ENCODE measurements at places on chromosomes 5 and 9.

DNA sequence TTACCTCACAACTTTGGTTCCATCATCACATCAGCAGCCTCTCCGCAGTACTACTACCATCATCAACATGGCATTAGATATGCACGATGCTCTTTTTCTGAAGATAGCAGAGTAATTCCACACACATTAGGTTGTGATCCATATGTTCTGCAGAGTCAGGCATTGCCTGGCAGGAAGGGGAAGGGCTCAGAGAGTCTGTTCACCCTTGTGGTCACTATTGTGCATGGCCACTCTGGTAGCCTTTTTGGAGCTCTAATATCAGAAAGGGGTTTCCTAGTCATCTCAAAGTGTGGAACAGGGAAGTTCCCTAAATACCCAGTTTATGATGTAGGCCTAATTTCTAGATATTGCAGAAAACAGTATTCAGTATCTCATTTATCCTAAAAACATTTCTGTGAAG lies 373.6 kb downstream of the BNC2 start:
- DNase-seq, result no peak

DNA sequence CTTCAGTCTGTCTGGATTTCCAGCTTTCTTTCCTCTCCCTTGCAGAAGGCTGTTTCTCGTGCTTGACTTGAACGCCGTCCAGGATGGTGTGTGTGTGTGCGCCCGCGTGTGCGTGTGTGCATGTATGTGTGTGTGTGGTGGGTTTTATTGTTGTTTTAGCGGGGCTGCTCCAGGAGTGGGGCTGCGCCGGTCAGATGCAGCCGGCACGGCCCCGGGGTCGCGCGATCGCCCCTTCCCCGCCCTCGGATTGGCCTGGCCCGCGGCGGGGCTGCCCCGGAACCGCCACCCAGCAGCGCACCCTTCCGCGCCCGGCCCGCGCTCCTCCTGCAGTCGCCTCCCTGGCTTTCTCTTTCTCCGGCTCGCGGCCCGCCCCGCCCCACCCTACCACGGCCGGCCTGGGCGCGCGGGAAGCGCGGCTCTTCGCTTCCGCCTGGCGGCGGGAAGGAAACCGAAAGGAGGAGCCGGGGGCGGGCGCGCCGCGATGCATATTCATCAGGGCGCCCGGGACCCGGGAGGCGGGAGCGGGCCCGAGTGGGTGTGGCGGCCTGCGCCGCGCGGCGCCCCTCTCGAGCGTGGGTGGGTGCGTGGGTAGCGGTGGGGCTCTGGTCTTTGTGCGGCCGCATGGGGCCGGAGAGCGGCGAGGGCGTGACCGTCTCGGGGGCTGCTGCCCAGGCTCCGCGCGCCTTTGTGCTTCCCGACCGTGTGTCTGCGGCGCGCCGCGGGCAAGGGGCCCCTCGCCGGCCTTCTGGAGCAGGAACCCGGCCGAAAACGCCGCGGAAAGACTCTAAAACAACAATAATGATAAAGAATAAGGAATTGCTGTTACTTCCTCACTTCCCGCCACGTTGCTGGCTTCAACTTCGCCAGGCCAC lies 8.5 kb upstream of the NFIB start:
- DNase-seq, result peak; percentile 93

GRCh38 chr9:111798786-111799185 lies 4.0 kb upstream of the SHOC1 start:
- no peak for DNase-seq

GRCh38 chr5:138605254-138605972 lies 30.2 kb upstream of the HSPA9 start:
- no peak for DNase-seq

DNA sequence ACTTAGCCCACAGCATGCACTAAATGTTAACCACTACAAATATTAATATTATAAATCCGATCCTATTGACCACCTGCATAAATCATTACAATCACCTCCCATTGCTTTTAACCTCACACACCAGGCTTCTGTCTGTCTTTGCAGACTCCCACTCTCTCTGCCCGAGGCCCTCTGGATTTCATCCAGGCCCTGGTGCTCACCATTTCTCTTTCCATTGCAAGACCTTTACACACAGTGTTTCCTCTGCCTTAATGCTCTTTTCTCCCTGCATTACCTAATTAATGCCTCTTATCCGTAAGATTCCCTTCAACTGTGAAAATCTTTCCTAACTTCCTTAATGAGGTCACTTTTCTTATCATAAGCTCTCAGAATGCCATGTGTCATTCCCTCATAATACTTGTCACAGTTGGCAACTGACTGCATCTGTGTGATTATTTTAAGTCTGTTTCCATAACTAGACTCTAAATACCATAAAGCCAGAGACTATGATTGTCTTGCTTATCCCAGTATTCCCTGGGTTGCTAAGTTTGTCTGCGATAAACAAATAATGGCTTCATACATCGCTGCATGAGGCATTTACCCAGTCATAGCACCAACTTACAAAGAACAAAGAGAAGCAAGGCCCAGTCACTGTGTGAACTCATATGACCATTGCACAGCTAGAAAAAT lies 155.1 kb downstream of the CCDC192 start:
- no peak for DNase-seq

- no peak for DNase-seq
These were observed at the start of gene EIF4EBP3 for GRCh38 chr5:140547508-140548299. Gene EIF4EBP3 (plus strand): TSS chr5:140547662. CDS start chr5:140547738, 76 bp downstream.

- DNase-seq, result no peak
These were observed 17.0 kb downstream of the LHX3 start for GRCh38 chr9:136187683-136188586.

DNA sequence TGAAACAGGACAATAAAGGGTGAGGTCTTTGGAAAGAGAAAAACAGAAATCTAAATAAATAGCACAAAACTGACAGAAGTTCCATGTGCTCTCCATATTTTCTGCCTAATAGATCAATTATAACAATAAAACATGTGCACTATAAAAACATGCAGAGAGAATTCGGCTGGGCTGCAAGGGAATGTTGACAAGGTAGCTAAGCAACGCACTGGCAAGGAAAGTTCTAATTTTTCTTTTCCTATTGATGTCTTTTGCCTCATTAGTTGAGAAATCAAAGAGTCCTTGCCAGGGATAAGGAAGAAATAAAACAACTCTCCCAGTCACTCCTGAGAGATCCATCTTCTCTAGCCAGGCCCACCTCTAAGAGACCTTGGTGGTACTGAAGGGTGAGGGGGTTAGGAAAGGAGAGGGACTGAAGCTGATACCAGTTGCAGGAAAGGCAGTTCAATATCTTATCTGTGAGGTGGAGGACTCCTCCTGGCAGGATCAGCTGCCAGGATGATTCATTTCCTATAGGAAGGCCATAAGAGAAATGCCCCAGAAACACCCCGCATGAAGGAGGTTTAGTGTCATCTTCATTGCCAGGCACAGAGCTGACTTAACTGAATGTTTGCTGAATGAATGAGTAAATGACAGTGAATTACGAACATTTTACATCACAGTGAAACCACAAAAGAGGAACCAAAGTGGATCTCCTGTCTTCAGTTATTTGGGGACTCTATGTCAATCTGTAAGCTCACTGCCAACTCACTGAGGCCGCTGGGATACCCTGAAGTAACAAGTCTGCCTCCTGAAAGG lies 63.7 kb upstream of the IFNK start:
- no peak for DNase-seq

DNA sequence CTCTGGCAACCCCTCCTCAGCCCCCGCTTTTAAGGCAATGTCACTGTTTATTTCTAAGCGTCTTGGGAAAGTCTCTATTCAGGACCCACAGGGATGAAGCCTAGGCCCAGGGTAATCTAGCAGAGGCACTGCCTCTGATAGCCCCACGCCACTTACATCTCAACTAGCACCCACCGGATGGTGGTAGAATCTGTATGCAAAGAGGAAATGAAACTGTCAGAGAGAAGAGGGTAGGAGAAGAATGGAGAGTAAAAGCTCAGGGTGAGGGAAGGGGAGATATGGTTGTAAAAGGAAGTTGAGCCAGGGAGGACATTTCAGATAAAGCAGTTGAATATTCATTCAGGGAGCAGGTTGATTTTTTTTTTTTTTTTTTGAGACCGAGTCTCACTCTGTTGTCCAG lies 3.0 kb downstream of the FRRS1L start:
- no peak for DNase-seq

- no peak for DNase-seq
These were observed 7.1 kb downstream of the NFX1 start for GRCh38 chr9:33297432-33297831.

- DNase-seq, result no peak
These were observed 303.4 kb downstream of the ISL1 start for GRCh38 chr5:51686622-51687021.

DNA sequence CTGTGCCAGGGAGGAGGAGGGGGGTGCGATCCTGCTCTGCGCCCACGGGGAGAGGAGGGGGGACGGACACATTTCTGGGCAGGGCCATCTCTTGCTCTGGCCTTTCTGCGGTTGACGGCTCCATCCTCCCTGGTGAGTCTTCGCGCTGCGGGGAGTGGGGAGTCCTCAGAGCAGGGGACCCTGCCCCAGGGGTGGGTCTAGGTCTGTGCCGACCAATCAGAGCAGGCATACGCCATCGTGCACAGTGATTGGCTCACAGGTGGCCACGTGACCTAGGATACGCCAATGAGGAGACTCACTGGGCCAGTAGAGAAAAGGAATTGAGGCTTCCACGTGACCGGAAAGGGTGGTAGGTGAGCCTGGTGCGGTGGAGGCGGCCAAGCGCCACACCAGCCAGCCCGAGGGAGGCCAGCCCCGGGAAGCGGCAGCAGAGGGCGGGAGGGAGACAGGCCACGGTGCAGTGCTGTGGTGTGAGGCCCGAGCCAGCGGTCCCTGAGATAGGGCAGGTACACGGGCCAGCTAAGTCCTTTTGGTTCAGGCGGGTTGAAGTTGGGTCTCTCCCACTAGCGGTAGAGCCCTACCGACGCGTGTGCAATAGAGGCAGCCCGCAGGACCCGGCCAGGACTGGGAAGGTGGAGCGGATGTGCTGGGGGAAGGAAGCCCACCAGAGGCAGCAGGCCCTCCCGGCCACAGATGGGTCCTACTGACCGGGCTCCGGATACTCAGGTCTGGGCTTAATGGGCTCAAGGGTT lies 65.2 kb upstream of the RNF130 start:
- peak; percentile 91 for DNase-seq

DNA sequence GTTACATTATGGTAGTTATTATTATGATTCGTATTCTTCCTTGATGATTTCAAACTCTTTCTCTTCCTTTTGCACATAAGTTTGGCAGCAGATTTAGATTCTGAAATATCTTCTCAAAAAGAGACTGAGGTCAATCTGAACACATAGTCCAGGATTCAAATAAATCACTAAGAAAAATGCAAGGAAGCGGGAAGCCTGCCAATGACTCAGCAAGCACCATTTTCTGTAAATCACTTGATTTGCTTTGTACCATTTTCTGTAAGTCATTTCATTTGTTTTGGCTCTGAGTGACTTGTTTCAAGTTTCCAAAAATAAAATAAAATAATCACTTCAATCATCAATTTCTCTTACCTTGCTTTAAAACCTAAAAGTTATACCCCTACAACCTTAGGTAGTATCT lies 24.6 kb upstream of the GLIS3 start:
- DNase-seq, result no peak

- no peak for DNase-seq
These were observed 198.0 kb downstream of the HINT1 start for GRCh38 chr5:130966990-130967525.

DNA sequence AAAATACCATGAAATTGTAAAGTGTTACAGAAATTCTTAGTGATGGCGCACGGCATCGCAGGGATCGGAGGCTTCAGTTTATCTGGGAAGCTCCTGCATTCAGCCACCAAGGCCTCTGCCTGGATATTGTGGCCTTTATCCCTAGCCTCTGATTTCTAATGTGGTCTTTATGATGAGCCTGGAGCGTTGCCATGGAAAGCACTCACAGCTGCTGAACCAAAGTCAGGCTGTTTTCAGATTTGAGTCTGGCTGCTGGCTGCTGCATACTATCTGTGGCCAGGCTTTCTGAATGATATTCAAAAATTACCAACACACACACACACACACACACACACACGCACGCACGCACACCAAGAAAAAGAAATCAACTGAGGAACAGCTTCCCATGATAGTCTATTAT lies 101.1 kb upstream of the ZNF366 start:
- DNase-seq, result no peak

DNA sequence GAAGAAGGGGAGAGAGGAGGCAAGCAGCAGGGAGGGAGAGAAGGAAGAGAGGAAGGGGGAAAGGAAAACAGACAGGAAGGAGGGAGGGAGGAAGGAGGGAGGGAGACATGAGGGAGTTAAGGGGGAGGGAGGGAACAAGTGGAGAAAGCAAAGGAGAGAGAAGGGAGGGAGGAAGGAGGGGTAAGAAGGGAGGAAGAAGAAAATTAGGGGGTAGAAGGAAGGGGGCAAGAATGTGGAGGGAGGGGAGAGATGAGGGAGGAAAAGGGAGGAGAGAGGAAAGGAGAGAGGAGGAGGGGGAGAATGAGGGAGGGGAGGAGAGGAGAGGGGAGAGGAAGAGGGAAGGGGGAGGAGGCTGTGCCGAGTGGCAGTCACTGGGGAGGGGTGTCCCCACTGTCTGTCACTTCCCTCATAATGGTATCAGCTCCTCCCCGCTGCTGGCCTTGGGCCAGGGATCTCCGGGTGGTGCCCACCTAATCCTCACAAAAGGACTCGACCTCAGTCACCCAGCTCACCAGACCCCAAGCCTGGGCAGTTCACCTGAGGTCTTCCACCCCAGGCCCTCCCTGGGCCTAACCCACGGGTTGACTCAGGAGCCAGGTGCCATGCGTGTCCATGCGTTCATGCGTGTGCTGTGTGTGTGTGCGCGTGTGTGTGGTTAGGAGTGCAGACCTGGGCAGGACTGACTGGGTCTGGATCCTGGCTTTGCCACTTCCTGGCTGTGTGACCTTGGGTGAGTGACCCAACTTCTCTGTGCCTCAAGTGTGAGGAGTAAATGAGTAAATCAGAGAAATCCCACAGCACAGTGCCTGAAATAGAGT lies 18.1 kb downstream of the C9orf50 start:
- DNase-seq, result no peak

DNA sequence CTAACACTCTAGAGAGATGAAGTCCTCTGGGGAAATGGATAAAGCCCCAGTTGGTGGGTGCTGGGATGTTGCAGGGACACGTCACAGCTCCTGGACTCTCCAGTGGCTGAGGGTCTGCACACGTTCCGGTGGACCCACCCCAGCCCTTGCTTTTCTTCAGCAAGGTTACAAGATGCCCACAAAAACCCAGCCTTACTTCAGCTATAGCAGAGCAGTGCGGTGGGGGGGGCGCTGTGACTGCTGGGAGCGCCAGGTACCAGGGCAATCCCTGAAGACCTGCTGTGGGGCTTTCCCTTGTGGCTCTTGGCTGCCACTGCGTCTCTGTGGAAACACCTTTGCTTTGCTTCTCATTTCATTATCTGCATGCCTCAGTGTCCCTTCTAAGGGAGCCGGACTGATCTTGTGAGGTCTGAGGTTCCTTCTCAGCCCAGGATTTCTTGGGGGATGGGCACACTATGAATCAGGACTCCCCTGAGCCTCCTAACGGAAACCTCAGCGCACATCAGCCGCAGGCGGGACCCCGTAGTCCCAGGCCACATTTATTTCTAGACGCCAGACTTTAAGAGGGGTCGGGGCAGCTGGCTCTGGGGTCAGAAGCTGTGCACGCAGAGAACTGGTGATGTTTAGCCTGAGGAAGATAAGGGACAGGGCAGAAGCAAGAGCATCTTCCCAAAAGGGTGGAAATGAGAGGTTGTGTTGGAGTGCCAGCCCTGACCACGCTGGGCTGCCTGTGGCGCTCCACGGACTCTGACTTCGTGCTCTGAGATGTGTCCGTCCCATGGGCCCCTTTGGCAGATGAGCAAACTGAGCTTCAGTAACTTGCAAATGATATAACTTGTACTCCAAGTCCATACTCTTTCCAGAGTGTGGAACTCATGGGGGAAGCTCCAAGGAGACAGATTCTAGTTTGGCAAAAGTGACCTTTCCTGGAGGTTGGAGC lies 106.8 kb downstream of the WNK2 start:
- DNase-seq, result no peak

Data from NCI-H1930 (cell line).